ENCODE measurements at places on chromosomes 16 and 17.
A peak's percentile ranks its signal among the peaks of the same experiment; 100 is the strongest.

DNA sequence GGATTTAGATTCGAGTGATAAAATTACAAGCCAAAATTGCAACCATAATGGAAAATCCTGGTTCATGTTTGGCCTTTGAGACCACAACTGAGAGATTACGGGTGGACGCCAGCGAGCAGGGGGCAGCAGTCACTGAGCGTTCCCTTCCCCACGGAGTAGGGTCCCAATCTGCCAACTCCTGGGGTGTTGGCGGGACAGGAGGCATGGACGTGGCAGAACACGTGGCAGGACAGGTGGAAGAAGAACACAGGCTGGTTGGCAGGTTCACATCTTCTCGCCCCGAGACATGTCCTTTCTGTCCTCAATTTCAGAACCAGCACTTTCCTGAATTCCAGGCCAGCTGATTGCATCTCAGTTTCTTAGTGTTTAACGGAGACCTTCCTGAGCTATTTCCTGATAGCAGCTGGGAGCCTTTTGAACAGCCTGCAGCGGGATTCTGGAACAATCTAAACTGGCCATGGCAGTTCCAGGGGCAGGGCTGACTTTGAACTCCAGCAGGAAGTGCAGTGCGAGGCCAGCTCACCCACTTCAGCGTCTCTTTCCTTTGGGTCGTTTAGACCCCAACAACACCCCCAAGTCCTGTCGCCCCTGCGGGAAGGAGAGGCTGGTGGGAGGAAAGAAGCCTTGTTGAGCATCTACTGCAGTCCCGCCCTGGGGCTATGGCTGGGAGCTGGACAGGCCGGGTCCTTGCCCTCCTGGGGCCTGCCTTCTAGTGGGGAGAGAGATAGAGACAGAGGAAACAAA lies 159.1 kb upstream of the FOXF1 start:
- no peak for DNase-seq

DNA sequence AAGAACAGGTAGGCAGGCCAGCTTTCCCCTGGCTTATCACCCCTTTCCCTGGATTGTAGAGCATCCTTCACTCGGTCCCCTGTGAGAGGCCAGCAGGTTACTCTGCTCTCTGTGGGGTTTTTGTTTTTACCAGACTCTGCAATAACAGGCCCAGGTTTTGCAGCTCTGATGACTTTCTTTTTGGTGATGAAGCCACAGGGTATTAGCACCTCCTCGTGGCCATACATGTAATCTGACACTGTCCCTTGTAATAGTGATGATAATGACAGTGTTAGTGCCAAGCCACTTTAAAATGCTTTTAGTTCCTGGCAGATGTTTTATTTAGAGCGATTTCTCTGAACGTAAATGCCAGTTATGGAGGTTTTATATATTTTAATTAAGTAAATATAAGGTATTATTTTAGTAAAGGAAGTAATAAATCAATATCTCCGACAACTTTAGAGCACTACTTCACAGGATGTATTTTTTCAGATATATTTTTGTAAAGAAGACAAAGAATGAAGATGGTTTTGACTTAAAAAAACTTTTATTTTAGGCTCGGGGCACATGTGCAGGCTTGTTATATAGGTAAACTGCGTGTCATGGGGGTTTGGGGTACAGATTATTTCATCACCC lies 38.0 kb upstream of the CPHXL start:
- peak; percentile 81 for DNase-seq

DNA sequence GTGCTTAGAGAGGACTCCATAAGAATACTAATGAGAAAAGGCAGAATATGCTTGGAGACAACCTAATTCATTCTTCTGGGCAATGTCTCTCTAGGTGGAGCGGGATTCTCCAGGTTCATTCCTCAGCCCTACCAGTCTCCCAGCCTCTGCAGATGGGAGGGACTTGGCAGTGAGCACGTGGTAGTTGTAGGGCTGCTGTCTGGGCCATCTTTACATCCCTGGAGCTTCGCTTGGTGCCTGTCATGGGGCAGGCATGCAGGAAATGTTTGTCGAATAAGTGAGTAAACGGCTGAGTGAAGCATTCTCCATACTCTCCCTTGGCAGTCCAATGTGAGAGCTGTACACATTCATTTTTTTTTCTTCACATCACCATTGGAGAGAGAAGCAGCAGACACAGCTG lies 387.5 kb downstream of the UTP18 start:
- DNase-seq: no peak

DNA sequence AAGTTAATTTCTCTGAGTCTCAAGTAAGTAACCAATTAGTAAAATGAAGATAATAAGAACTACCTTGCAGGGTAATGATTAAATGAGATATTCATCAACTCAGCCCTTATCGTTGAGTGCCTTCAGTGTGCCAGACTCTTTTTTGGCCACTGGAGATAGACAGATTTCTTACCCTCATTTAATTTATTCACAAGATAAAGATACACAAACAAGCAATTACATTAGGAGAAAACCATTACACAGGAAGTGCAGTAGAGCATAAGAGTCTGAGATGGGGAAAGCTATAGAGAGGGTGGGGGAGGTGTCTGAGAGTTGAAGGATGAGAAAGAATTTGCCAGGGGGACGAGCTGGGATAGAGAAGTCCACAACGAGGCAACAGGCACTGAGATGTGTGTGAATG lies 72.5 kb upstream of the BCAR1 start:
- DNase-seq: no peak

DNA sequence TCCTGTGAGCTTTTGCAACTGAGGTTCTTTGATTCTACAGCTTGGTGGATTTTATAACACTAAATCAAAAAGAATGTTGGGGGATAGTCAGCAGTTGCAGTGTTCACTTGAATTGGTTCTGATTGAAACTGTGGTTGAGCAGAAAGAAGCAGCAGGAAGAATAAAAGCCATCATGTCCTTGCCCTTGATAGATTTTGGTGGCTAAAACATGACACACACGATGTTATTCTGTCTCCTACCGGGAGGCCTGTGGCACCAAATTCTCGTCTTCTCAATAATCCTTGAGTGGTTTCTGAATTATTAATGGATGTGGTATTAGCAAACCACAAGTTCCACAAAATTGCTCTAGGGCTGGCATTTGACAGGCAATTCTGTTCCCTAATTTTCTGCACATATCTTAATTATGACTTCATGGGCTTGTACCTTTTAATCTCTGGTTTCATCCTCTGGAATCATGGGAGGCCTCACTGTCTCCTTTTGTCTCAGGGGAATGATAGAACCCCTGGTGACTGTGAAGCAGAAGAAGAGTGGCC lies 338.2 kb downstream of the SNX29 start:
- no peak for DNase-seq

GRCh38 chr17:21379080-21379711 lies 3.0 kb downstream of the KCNJ12 start:
- peak; percentile 66 for DNase-seq

DNA sequence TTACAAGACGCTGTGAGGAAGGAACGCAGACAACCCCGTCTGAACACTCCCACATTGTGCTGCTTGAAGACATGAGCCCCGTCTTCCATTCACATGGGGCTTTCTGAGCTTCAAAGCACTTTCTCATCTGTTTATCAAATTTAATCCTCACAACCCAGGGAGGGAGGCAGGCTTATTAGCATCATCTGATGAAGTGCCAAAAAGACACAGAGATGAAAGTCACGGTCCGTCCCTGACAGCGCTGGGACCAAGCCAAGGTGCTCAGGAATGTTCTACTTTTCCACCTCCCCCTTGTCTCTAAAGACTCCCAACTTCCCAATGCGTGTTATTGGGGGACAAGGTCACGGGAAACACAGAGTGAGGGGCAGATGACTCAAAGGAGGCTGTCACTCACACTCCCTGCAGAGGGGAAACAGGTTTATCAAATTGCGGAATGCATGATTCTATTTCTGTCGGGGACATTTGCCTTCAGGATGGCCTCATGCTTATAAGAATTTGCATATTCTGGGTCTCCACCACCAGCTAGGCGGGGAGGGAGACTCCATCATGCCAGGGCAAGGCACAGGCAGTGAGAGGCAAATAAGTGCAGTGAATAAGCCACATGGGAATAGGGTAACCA lies 10.7 kb downstream of the XYLT1 start:
- DNase-seq: peak; percentile 43

DNA sequence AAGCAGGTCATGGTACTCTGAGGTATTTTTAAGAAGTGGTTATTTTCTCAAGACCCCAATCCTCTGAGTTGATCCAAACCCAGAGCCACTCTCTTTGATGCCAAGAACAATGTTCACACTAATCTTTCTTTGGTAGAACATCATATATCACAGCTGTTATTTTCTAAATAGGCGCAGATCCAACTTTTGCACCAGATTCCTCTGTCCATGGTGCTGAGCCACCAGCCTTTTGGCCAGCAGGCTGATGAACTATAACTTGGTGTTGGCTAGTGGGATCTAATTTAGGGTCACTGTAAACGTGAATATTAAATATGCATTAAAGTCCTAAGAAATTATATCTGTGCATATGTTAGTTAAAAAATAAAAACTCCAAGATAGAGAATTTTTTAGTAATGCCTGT lies 7.0 kb upstream of the ZKSCAN2 start:
- no peak for DNase-seq

- no peak for DNase-seq
These were observed 16.9 kb upstream of the MAP3K14 start for GRCh38 chr17:45333702-45334092.

DNA sequence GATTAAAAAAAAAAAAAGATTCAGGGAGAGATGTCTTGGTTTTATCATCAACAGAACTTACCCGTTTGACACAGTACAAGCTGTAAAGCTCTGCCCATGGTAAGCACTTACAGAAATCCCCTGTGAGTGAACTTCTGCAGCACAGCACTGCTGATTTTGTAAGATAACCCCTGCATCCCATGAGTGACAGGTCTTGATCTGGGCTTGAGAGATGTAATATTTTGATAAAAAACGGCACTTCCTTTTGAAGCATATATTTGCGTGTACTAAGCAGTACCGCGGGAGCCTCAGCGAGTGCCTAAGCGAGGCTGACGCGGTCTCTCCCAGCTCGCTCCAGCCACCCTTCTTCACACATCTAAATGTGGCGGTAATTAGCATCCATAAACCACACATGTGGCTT lies 50.5 kb downstream of the IKZF3 start:
- no peak for DNase-seq

DNA sequence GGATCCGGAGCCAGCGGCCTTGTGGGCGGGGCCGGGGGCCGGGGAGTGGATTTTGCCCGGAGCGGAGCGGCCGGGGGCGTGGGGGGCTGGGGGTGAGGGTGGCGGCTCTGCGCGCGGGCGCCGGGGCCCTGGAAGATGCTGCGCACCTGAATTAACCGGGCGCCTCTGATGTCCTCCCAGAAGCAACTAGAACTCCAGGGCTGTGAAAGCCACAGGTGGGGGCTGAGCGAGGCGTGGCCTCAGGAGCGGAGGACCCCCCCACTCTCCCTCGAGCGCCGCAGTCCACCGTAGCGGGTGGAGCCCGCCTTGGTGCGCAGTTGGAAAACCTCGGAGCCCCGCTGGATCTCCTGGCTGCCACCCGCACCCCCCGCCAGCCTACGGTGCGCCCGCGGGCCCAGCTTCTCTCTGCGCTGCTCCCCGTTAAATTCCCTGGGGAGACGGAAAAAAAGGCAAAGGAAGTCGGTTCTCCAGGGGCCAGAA lies 549 bp downstream of the SLC26A11 start:
- DNase-seq: peak; percentile 12

DNA sequence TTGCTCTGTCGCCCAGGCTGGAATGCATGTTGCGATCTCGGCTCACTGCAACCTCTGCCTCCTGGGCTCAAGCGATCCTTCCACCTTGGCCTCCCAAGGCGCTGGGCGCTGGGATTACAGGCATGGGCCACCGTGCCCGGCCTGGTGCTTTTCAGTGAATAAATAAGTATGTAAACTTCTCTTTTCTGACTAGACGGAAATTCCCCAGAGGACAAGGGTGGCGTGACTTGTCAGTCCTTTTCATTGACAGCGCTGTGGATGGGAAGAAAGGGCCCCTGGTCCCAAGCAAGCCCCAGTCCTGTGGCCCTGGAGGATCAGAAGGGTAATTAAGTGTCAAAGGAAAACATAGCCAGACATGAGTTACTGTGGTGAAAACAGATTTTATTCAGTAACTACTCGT lies 9.6 kb upstream of the SPN start:
- DNase-seq: no peak

- DNase-seq: no peak
These were observed 7.1 kb downstream of the COL1A1 start for GRCh38 chr17:50194140-50194933.

GRCh38 chr16:65745-66144 lies 6.7 kb downstream of the RHBDF1 start:
- DNase-seq: peak; percentile 21

DNA sequence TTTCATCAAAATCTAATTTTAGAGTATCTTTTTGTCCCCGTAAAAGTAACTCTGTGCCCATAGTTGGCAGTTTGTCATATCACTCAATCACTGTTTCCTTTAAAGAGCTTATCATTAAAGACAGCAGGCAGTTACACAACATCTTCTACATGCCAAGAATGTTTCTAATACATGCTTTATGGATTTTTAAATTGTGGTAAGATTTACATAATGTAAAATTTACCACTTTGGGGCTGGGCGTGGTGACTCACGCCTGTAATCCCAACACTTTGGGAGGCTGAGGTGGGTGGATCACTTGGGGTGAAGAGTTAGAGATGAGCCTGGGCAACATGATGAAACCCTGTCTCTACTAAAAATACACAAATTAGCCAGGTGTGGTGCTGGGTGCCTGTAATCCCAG lies 687.2 kb downstream of the WWOX start:
- no peak for DNase-seq

- peak; percentile 19 for DNase-seq
These were observed at the start of gene WDR81 for GRCh38 chr17:1724351-1724868. Gene WDR81, plus strand, starts transcription at chr17:1724704. Its CDS starts 256 bp downstream, at chr17:1724960.

DNA sequence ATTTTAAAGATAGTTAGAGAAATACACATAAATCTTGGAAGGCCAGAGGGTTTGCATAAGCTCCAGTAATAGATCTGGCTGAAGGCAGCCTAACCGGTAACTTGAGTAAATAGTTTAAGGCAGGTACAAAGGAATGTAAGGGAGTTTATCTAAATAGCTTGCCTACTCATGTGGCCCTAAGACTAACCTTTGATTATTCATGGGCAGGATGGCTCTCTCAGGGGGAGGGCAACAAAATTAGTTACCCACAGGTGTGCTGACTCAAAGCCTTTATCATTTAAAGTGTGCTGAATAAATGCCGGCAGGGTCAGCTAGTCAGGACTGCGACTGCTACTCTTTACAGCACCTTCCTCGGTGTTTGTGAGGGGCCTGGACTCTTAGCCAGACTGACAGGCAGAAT lies 761.3 kb upstream of the KIF2B start:
- DNase-seq: no peak

- DNase-seq: no peak
These were observed 27.4 kb upstream of the ADGRG1 start for GRCh38 chr16:57600952-57601580.

DNA sequence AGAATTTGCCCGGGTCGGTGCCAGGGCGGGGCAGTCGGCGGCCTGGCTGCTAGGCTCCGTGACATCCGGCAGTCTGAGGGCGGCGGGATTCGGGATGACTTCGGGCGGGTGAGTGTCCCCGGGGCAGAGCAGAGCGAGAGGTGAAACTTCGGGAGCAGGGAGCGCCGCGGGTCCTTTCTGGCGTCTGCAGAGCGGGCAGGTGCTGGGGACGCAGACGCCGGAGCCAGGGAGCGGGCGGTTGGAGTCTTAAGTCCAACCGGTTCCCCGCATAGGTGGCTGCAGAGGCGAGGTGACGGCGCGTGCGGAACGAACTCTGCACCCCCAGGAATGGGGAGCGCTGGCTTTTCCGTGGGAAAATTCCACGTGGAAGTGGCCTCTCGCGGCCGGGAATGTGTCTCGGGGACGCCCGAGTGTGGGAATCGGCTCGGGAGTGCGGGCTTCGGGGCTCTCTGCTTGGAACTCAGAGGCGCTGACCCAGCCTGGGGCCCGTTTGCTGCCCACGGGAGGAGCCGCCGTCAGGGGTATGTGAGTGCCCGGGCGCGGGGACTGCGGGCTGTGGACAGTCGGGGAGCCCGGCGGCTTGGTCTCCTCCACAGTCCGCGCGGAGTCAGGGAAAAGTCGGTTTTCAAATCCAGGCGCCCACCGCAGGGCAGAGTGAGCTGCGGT lies at the start of gene B4GALNT2:
Gene B4GALNT2, plus strand, starts transcription at position 71 of the 666 bp plus-strand sequence. Its CDS starts 24 bp downstream, at position 95.
- DNase-seq: peak; percentile 26

Measured in NCI-H524 (cell line).